ENCODE measurements at places on chromosomes 1 and 21. TPM values are rescaled to one million over a fixed set of nuclear protein-coding genes. Genes with fewer than 3 reads are reported as not detected.

DNA sequence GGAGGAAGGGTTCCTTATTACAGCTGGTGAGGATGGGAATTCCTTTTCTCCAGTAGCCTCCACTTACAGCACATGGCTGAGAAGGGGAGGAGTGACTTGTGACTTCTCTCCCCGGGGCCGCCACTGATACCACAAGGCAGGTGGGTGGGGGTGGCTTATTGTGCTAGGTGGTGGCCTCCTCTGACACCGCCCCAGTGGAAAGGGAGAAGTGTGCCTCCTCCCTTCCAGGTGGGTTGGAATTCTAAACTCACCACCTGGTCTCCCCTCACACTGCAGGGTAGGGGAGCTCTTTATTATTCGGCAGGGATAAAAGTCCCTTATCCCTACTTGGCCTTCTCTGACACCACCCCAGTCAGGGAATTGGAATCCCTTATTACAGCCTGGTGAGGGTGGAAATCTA is 89.5 kb downstream of the CCDC30 start:
- no peaks in the 10 kb centered on the region for H3K4me1 ChIP-seq
- no peak overlapping the region for H3K27ac ChIP-seq
- no peaks in the 10 kb centered on the region for H3K27me3 ChIP-seq
- H3K36me3 ChIP-seq, result no peaks in the 10 kb centered on the region
- no peak for DNase-seq
- H3K4me3 ChIP-seq, result no peak overlapping the region

RNU11 gene
- total RNA-seq, result not detected

GRCh38 chr1:92461364-92462097 is 25.2 kb downstream of the GFI1 start:
- no peak overlapping the region for H3K27ac ChIP-seq
- H3K4me3 ChIP-seq, result no peak overlapping the region
- no peaks in the 10 kb centered on the region for H3K36me3 ChIP-seq
- no peaks in the 10 kb centered on the region for H3K27me3 ChIP-seq
- DNase-seq, result no peak
- H3K4me1 ChIP-seq, result peaks cover 41% of the 10 kb centered on the region

GRCh38 chr1:11877074-11877473 is 18.3 kb upstream of the NPPB start:
- no peaks in the 10 kb centered on the region for H3K27me3 ChIP-seq
- H3K36me3 ChIP-seq, result no peaks in the 10 kb centered on the region
- H3K27ac ChIP-seq, result no peak overlapping the region
- H3K4me1 ChIP-seq, result no peaks in the 10 kb centered on the region
- H3K4me3 ChIP-seq, result no peak overlapping the region

DNA sequence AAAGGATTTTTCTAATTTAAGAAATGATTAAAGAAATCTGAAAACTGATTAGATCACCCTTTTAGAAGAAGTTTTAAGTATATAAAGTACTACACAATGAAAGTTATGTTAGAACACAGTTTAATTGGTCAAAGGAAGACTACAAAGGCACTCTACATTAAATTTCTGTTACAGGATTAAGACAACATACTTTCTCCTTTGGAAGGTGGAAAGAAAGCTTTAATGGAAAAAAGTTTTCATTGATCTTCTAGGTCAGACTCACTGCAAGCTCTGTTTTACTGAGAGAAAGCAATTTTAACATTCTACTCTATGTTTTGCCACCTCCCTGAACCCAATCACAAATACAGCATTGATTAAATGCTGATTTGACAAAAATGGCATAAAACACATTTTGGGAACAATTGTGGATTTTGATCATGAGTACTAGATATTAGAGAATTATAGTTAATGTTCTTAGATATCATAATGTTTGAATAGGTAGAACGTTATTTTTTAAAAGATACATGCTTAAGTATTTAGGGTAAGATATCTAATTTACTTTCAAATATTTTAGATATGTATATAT is 32.0 kb downstream of the WDR26 start:
- DNase-seq, result no peak
- peaks cover 31% of the 10 kb centered on the region for H3K36me3 ChIP-seq
- no peak overlapping the region for H3K4me3 ChIP-seq

DNA sequence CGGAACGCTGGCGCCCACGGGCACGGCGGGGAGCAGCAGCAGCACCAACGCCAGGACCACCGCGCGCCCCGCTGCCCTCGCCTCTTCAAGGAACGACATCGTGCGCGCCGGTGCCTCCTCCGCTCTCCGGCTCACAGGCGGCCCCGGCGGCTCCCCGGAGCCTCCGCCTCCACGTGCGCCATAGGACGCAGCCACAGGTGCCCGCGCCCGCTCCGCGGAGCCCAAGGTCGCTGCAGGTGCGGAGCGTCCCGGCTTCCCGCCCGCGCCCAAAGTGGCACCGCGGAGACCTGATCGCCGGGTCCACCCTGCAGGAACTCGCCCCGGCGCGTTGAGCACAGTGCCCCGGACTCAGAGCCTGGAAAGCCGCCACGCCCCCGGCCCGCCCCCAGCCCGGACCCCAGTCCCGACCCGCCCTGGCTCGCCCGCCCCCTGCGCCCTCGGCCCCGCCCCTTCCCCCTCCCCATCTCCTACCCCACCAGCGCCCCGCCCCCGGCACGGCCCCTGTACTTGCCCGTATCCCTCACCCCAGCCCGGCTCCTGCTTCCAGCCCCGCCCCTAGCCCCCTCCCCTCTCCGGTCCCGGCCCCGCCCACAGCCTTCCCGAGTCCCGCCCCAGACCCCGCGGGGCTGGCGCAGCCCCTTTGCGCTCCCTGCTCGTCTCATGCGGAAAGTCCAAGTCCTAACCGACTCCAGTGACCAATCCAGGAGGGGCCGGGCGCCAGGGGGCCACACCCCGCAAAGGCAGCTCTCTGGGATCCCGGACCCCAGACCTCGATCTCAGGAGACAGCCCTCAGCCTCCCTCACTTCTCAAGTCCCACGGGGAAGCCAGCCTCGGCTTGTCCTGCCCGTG is at the start of gene MEGF6:
Gene MEGF6 (minus strand): TSS at position 339 of the 850 bp plus-strand sequence. CDS start 240 bp downstream, at position 99.
- no peaks in the 10 kb centered on the region for H3K36me3 ChIP-seq
- DNase-seq, result peak; percentile 51
- H3K4me1 ChIP-seq, result peaks cover 8% of the 10 kb centered on the region

GRCh38 chr21:16770266-16770665 is 742.6 kb upstream of the CXADR start:
- no peak overlapping the region for H3K27ac ChIP-seq
- H3K4me1 ChIP-seq, result no peaks in the 10 kb centered on the region
- H3K27me3 ChIP-seq, result no peaks in the 10 kb centered on the region
- H3K4me3 ChIP-seq, result no peak overlapping the region
- H3K36me3 ChIP-seq, result no peaks in the 10 kb centered on the region
- DNase-seq, result no peak

OR14I1 gene
- total RNA-seq, result not detected

- H3K27ac ChIP-seq, result peak overlapping the region; percentile 78
- peaks cover 13% of the 10 kb centered on the region for H3K4me1 ChIP-seq
- H3K27me3 ChIP-seq, result no peaks in the 10 kb centered on the region
- H3K36me3 ChIP-seq, result no peaks in the 10 kb centered on the region
Measured at GRCh38 chr1:169484683-169485430, 887 bp downstream of the SLC19A2 start.
